ENCODE measurements at places on chromosomes 6 and 20.
A peak's percentile ranks its signal among the peaks of the same experiment; 100 is the strongest.

GRCh38 chr6:82040405-82041221, 206.9 kb downstream of the IBTK start:
- DNase-seq = peak; percentile 15

DNA sequence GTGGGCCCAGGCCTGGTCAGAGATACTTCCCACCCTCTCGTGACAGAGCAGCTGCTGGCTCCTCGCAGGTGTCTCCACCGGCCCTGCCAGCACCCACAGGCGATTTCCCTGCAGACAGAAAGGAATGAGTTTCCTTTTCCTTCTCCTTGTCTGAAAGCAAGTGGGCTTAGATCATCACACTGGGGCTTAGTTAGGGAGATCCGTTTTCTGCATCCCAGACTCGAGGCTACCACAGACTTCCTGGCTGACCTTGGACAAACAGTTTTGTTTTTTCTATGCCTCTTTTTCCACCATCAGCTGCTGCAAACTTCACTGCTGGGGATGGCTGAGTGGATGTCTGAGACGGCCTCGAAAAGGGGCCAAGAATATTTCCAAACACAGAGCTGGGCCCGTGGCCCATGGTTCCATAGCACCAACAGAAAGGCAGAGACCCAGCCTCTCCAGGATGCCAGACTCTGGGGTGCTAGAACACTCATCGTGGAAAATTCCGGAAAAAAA, 86.5 kb downstream of the BANF2 start:
- no peak for DNase-seq

DNA sequence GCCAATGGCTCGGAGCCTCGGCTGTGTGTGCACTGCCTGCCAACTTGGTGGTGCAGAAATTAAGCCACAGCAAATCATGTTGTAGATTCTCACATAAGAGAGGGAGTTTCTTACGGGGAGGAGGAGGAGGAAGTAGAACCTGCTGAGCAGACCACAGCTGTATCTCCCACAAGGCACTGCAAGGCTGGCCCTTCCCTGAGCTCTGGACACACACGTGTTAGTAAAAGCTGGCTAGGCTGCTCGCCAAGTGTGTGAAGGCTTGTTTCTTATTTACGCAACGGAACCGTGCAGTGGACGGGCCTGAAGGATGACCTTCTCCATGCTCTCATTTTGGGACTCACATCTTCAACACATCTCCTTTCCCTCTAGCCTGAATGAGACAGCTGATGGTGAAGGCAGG, 15.7 kb upstream of the QKI start:
- DNase-seq = no peak

DNA sequence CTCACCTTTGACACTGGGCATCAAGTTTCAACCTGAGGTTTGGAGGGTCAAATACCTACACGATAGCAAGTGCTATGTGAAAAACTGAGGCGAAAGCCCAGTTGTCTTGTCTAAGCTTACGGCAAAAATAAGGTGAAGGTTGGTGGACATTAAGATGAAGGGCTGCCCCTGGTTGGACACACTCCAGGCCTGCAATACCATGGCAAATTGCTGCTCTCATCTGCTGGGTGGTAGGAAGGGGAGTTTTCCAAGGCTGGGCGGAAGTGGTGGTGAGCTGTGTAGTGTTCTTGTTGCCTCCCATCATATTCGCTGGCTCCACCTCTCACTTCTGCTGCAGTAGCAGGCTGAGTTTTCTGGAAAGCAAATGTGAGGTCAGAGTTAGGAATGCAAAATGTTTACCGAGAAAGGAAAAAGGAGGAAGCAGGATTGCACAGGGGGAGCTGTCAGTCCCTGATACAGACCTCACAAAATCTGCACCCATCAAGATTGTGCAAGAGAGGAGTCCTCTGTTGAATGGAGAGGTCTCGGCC, 33.7 kb downstream of the SCP2D1 start:
- no peak for DNase-seq

GRCh38 chr6:30810813-30811339, 66.5 kb upstream of the IER3 start:
- peak; percentile 100 for DNase-seq

DNA sequence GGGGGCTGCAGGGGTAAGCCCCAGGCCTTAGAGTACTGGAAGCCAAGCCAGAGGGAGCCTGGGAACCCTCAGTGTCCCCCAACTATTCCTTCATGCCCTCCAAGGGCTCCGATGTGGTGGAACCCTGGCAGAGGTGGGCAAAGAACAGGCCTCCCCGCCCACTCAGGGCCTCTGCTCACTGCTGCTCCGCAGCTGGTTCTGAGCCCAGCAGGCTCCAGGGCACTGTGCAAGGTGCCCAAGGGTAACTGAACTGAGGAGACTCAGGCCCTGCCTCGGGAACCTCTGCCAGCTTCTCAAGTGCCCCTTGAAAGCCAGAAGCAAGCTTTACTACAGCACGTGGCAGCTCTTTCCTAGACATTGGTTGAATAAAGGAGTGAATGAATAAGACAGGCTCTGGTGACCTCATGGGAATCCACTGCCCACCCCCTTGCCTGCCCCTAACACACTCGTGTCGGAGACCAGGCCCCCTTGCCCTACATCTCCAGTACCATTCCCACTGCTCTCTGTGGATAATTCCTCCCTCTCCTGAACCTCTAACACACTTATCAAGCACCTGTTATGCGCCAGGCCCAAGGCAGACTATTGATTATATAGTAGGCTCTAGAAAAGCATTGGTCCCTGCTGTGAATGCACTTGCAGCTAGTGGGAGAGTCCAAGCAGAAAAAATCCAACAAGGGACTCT, 55.0 kb downstream of the TOX2 start:
- no peak for DNase-seq

Measured in foreskin keratinocyte (primary cell).